Heart right ventricle (tissue), 16 donors: ENCODE measurements at places on chromosomes 6 and 20. TPM values are rescaled to one million over a fixed set of nuclear protein-coding genes. Genes with fewer than 3 reads are reported as not detected.

SLC35F1 gene
- total RNA-seq: 17.7 TPM

GRCh38 chr6:126069449-126069848, 83.1 kb downstream of the TRMT11 start:
- H3K36me3 ChIP-seq: no peaks in the 10 kb centered on the region
- H3K27ac ChIP-seq: no peak overlapping the region
- no peaks in the 10 kb centered on the region for H3K4me1 ChIP-seq
- H3K27me3 ChIP-seq: no peaks in the 10 kb centered on the region

- no peak for DNase-seq
- peaks cover 21% of the 10 kb centered on the region for H3K4me1 ChIP-seq
- H3K27me3 ChIP-seq: no peaks in the 10 kb centered on the region
- H3K27ac ChIP-seq: no peak overlapping the region
Measured at GRCh38 chr6:39791311-39791710, 865 bp upstream of the DAAM2 start.

DNA sequence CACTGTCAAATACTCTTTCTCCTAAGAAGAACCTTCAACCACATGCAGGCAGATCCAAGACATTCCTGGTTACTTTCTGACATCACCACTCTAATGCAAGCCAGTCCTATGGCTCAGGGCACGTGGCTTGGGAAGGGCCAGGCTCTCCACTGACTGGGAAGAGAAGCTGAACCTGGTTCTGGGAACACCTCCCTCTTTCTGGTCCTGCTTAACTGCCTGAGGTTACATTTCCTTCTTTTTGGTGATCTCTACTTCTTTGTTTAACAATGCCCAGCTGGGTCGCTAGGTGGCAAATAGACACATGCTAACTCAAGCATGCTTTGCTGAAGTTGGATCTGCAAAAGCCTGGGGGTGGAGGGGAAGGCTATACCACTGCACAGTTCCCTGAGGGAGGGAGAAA, 249.8 kb downstream of the GMDS start:
- no peak overlapping the region for H3K4me3 ChIP-seq
- no peak for DNase-seq
- H3K27ac ChIP-seq: no peak overlapping the region
- no peaks in the 10 kb centered on the region for H3K27me3 ChIP-seq
- no peaks in the 10 kb centered on the region for H3K4me1 ChIP-seq

GPR63 gene
- 2.2 TPM for total RNA-seq

- DNase-seq: no peak
- no peaks in the 10 kb centered on the region for H3K4me1 ChIP-seq
- H3K27me3 ChIP-seq: no peaks in the 10 kb centered on the region
- no peak overlapping the region for H3K27ac ChIP-seq
- no peaks in the 10 kb centered on the region for H3K36me3 ChIP-seq
Measured at GRCh38 chr6:16903470-16903869, 142.2 kb upstream of the ATXN1 start.

LAMA4 gene
- total RNA-seq: 55.8 TPM
